Tongue (tissue), 3 donors: ENCODE measurements at places on chromosomes 4 and X. TPM values are rescaled to one million over a fixed set of nuclear protein-coding genes. Genes with fewer than 3 reads are reported as not detected.
A peak's percentile ranks its signal among the peaks of the same experiment; 100 is the strongest.

DNA sequence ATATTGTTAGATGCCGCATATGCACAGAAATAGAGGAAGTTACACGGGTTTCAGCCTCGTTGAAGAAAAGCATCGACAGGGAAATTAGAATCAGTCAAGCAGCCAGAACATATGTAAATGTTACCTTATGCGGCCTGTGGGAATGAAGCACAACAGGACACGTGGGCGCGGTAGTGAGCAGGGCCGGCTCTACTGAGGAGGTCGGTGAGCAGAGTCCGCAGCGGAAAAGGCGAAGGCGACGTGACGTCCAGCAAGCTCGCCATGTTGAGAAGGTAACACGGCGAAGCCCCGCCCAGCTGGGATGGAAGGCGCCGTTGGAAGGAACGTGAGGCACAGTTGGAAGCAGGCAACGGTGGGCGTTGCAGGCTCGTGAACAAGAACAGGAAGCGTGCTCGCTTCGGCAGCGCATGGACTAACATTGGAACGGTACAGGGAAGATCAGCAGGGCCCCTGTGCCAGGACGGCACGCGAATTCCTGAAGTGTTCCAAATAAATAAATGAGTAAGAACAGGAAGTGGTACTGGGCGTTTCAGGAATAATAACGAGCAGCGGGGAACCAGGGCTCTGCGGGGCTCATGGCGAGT lies 54.6 kb downstream of the MTNR1A start:
- no peak for DNase-seq

DNA sequence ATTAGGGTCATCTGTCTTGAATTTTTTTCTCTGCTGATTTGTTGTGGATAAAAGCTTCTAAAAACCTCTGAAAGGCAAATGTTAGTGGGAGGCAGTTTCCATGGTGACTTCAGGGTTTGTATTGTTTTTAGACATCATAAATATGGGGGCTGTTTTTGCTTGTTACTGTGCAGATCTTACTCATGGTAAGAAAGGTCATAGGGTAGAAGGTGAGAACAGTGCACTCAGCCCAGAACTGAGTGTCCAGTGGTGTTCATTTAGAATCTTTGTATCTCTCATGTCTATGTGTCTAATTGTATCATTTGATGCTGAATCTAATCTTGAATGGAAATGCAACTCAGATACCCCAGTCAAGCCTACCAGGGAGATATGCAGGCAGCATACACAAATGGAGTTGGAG lies 609.8 kb downstream of the ZNF674 start:
- DNase-seq = no peak

PNMA5 gene
- total RNA-seq = not detected

DNA sequence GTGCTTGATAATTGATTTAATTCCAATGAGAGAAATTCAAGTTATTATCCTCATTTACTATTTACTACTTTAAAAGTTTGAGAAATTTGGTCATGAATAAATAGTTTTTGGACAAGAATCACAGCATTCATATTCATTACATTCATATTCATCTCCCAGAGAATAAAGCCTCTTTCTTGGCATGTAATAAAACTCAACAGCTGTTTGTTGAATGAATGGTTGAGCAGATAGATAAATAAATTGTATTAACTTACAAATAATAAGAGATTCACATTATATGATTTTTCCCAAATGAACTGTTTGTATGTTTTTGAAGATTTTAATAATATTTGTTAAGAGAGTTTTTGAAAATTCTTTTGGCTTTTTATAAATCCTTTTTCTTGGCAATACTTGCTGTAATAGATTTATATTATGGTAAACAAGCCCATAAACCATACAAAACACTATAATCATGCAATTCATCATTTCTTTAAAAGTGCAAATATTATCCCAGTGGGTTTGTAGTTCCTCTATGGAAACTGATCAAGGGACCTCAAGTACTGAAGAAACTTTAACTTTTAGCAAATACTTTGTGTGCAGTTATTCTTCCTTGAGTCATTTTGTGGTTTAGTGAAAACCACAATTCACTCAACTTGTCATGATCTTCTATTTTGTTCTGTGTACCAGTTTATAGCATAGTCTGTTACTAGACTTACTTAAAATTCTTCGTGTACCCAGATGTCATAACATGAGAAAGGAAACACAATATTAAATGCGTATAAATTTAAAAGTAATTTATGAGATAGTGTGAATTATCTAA lies 371.8 kb downstream of the ADGRL3 start:
- no peak for DNase-seq

- no peak for DNase-seq
These were observed 25.7 kb downstream of the RNF128 start for GRCh38 chrX:106752101-106752678.

TMSB15A gene
- 8.9 TPM for total RNA-seq

DNA sequence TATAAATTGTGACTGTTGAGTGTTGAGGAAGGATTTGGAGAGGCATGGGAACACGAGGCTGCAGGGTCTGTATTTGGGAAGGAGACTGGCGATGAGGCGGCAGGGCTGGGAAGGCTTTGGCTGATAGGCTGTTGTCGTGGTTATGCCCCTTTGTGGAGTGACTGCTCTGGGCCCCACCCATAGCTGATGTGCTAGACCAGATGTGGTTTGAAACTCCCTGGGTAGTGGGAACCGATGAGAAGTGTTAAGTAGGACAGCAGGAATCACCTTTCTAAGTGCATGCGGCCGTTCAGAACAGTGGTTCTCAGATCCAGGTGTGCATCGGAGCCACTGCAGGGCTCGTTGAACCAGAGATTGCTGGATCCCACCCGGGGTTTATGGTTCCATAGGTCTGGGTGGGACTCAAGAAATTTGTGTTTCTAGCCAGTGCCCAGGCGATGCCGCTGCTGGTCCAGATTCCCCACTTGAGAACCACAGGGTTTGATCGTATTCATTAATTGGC lies 42.3 kb downstream of the TBC1D14 start:
- DNase-seq = no peak

DNA sequence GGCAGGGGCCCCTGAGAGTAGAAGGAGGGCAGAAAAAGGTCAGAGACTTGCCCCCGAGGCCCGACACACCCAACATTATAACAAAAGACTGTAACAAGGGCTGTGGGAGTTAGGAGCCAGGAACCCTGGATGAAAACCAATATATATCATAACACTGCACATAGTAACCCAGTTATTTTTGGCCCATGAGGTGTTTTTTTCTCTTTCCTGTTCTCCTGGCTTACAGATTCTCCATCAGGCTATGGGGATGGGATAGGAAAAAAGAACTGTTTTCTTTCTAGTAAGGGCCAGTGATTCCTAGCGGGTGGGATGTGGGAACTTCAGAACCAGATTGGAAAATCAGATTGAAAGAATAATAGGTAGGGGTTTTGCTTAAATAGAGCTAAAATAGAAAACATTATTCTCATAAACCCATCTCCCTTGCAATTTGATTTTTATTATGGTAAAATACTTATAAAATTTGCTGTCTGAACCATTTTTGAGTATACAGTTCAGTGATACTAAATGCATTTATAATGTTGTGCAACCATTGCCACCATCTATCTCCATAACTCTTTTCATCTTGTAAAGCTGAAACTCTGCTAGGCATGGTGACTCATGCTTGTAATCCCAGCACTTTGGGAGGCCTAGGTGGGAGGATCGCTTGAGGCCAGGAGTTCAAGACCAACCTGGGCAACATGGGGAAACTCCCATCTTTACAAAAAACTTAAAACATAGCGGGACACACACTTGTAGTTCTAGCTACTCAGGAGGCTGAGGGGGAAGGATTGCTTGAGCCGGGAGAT lies 33.5 kb downstream of the SNX25 start:
- no peak for DNase-seq

DNA sequence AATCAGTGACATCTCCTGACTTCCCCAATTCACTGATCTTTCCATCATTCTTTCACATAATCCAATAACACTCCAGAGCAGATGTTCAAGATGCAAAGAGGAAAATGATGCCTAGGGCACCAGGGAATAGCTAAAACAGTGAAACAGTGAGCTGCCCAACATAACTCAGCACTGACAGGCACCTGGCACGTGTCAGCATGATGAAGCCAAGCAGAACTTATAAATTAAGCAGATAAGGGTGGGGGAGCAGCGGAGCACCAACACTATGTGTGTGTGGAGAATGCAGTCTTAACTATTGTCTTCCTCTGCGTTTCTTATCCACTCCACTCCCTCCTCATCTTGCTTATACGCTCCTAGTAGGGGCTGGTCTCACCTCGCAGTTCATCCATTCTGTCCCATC lies 89.4 kb downstream of the AMMECR1 start:
- DNase-seq = no peak

- DNase-seq = no peak
These were observed 13.6 kb upstream of the FREM3 start for GRCh38 chr4:143713955-143714625.

DNA sequence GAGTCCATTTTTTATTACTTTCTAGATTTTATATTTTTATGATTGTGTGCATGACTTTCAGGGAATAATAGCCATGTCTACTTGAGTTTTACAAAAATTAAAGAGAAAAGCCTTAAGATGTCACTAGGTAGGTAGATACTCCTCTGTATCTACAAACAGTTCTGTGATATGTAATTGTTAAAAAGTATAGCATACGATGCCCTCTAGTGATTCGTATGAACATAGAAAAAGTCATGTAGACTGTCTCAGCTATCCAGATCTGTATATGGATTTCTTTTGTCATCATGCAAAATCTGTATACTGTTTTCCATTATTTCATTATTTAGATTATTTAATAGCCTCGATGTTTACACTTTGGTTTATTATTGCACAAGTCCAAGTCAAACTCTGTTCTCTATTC lies 856.6 kb downstream of the CENPC start:
- DNase-seq = peak; percentile 34

KLKB1 gene
- total RNA-seq = 1.2 TPM

DNA sequence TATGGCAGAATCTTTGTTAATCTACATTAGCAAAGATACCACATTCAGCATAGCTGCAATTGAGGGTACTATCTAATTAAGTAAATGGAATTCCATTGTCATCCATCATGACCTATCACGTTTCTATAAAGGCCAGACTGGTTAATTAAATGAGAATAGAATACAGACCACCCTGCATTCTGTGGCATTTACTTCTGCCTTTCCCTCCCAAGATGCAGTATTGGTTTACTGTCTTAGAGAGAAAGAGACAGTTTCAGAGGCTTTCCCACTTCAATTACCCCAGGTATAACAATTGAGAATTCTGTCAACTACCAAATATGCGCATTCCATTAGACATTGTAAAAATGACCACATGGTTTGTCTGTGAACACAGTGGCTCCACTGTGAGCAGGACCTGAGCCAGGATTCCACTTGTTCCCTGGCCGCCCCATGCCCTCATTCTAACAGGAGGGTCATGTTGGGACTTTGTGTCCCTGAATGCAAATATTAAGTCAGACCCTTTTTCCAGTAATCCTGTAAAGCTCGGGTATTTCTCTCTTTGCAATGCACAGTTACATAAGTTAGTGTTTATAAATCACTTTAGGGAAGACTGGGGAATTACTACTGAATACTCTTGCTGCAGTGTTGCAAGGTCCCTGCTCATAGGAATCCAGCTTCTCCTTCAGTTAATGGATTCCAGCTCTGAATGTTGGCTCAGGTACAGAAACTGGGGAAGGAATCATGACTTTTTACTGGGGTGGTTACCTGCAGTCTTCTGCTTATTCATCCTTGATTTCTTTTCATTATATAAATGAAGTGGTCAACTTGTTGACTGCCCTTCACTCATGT lies 261.0 kb downstream of the PDGFC start:
- no peak for DNase-seq

DNA sequence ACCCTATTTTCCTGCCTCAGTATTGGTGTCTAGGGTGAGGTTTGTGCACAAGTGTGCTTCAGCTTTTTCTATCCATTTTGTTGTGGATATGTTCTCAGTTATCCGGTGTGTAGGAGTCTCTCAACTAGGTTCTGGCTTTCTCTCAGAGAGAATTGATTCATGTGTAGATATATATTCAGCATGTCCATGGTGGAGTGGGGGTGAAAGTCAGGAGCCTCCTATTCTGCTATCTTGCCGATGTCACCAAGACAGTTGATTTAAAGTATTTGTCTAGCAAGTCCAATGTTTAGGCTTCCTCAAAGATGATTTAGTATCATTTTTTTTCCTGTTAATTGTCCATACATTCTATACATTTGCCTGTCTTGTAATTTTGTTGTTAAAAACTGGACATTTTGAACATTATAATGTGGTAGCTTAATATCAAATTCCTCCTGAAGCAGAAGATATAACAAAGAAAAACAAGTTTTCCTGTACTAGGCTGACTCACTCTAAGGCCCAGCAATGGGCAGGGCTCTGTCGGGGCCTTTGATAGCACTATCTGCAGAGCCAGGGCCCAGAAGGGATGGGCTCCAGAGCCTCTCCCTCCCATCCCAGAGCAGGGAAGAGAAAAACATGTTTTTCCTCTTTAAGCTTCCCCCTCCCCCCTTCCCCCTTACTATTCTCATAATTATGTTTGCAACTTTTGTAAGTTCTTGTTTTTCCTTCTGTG lies 37.6 kb downstream of the GLUD2 start:
- no peak for DNase-seq
